ENCODE measurements at places on chromosomes 3 and 15.

DNA sequence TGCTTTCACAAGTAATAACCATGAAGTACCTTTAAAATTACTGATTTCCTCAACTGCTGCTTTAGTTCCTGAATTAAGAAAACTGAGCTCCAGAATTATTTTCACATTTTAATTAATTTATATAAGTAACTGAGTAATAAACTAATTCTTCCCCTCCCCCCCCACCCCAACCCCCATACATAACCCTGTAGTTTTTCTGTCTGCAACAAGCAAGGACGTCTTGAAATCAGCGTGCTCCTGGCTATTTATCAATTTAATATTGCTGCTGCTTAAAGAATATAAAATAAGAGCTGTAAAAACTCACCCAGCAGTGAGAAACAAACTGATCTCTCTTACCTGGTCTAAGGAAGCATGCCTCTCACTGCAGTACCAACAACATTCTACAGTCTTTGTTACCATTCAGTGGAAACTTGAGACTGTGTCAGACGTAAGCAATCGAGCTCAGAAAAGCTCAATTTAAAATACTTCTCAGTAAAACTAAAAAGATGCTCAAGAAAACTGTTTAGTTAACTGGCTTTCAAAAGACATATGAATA is 121.0 kb downstream of the TFDP2 start:
- peak; percentile 59 for DNase-seq

DNA sequence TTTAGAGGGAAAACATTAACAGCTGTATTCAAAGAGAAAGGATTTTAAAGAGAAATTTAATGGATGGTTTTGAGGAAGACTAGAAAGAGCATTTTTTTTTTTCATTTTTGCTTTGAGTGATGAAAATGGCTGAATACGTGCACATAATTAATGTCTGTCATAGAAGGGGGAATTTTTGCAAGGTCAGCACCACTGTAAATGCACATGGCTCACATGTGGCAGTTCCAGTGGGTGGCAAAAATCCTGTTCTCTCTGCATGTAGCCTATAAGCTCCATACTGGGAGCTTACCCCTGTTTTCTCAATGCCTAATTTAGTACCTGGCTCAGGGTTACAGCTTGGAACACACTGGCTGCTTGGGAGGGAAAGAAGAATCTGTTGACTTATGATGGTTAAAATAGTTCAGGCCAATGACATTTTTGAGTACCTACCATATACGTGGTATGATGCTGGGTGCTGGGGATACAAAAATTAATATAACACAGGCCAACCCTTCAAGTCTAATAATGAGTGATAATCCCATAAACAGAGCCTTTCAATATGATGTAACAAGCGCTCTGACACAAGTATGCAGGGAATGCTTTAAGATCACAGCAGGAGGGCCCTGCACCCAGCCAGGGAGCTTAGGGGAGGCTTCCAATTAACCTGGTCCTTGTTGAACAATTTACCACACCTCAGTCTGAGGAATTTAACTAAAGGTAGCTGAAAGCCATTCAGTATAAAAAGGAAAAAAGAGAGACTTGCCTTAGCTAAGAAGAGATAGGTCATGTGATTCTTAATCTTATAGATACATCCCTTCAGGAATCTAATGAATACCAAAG is 33.0 kb downstream of the HSPBAP1 start:
- no peak for DNase-seq

DNA sequence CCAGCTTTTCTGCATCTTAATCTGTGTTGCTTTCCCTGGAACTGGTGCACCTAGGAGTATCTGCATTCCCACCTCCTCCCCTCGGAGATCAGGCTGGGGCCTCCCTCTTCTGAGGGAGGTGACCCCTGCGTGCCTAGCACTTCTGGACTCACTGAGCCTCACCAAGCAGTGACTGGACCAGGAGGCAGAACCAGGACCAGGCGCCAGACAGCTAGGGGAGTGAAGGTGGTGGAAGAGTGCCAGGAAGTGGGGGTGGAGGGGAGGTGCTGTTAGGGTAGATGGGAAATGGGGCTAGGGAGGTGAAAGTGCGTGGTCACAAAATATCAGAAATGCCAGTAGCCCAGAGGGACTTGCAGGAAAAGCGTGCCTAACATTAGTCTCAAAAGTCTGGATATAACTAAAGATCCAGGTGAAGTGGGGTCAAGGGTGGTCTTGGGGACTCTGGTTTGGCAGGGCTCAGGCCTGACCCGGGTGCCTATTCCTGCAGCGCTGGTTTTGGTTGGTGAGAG is 1.2 kb downstream of the DUOXA2 start:
- no peak for DNase-seq

- DNase-seq = no peak
Observed at GRCh38 chr3:140298569-140299070, 363.6 kb downstream of the CLSTN2 start.

GRCh38 chr3:178525251-178525650 is 11.0 kb upstream of the KCNMB2 start:
- DNase-seq = no peak

DNA sequence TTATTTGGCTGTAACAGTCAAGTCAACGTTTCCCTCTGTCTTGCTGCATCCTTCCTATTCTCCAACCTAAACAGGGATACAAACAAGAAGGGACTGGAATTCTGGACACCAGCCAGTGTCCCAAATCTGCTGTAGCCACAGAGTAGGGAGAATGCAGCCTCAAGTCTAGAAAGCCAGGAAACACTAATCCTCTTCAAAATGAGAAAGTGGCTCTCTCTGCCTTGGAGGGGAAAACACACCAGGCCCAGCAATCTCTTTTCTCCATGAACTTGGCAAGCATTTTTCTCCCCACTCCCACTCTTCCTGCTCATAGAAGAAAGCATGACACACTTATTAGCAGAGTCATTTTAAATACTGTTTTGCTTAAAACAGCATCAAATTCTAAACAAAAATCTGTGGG is 781.7 kb downstream of the SQOR start:
- DNase-seq = no peak

DNA sequence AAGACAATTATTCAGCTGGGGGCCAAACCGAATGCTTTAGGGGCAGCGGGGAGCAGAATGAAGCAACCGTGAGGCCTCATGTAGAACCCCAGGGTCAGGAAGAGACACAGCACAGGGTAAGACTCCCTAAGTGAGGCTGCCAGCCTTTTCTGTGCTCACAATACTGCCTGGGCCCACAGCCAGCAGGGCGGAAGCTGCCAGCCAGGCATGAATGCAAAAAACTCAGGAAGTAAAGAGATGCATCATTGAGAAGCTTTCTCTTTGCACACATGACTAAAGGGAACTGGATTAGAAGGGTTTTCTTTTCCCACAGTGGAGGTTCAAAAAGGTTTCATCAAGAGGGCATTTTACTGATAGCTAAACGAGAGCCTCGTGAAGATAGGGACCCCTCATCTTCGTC is 33.3 kb downstream of the CA12 start:
- no peak for DNase-seq

- DNase-seq = peak; percentile 39
Observed at GRCh38 chr3:184338511-184338945, 1.1 kb downstream of the FAM131A start.
